ENCODE measurements at places on chromosomes 13 and 19.

DNA sequence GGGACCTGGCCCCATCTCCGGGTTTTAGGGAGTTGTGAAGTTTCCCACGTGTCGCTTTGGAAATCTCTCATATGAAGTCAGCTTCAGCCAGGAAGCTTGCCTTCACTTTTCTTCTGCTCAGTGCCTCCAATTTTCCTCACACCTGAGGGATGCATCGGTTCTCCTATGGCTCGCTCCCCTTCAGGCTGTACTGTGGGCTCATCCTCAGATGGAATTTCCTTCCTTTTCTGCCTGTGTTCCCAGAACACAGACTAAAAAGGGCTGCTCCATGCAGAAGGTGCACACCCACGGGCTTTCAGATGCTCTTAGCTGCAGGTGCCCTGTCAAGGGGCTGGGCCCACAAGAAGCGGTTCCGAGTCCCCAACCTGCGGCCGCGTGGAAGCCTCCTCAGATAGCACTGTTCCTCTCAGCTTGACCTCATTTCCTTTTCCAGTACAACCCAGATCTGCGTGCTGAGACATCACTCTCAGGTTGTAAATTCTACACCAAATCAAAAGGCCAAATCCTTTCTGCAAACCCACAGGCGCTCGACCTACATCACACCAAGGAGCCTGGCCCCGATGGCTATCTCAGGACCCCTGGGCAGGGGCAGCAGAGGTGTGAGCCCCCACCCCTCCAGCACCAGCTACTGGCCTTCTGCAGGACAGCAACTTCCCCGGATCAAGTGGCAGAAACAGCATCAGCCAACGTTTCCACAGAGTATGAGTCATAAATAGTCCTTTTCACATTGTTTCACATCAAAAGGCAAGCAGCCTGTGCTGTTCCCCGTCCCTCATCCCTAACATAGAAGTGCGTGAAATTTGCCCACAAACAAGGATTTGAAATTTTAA, 275.9 kb downstream of the ZNF536 start:
- no peak for DNase-seq

- DNase-seq: no peak
Measured at GRCh38 chr13:113883314-113883811, 19.5 kb upstream of the GAS6 start.

- DNase-seq: no peak
Measured at GRCh38 chr13:40897053-40897452, 107.6 kb downstream of the SLC25A15 start.

DNA sequence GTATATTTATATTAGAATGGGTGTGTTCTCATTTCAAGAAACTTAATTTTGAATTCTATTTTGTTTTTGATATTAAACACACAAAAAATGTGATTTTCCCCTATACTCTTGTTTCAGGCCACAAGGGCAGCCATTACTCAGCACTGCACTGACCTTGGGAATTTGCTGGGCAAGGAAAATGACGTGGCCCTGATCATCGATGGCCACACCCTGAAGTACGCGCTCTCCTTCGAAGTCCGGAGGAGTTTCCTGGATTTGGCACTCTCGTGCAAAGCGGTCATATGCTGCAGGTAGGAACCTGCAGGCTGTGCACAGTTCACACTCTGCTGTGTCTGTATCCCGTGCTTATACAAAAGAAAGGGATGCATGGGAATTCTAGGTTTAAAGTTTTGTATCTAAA, 327.3 kb downstream of the ATP8A2 start:
- DNase-seq: no peak

- no peak for DNase-seq
Measured at GRCh38 chr13:80654638-80655249, 313.8 kb upstream of the SPRY2 start.

- DNase-seq: no peak
Measured at GRCh38 chr19:38394488-38394887, 6.0 kb downstream of the SPRED3 start.

DNA sequence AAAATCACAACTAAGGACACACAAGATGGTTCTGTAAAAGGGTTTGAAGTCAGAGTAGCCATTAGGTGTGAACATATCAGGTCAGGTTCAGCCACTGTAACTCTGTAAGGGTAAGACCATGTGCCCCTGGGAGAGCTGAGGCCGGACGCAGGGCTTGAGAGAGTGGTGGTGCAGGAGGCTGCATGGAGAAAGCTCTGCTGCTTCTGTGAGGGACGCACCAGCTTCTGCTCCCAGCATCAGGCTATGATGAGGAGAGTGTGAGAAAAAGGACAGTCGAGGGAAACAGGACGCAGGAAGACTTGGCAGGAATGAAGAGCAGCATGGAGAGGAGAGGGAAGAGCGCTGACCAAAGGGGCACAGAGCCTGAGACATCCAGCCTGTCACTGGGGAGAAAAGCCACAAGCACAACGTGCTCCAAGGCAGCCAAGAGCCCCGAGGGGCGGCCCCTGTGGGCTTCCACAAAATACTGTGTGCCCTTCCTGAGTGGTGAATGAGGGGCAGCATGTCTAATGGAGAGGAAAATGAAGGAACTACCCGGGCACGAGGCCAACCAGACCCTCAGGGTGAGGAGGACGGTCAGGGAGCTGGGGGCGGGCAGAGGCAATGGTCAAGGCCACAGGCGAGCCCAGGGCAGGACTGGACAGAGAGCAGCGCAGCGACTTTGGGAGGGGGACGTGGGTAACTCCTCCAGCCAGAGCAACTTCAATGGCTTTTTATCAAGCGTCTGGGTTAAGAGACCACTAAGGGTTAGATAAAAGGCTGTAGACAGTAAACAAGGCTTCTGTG, 107.7 kb downstream of the COL4A1 start:
- no peak for DNase-seq

DNA sequence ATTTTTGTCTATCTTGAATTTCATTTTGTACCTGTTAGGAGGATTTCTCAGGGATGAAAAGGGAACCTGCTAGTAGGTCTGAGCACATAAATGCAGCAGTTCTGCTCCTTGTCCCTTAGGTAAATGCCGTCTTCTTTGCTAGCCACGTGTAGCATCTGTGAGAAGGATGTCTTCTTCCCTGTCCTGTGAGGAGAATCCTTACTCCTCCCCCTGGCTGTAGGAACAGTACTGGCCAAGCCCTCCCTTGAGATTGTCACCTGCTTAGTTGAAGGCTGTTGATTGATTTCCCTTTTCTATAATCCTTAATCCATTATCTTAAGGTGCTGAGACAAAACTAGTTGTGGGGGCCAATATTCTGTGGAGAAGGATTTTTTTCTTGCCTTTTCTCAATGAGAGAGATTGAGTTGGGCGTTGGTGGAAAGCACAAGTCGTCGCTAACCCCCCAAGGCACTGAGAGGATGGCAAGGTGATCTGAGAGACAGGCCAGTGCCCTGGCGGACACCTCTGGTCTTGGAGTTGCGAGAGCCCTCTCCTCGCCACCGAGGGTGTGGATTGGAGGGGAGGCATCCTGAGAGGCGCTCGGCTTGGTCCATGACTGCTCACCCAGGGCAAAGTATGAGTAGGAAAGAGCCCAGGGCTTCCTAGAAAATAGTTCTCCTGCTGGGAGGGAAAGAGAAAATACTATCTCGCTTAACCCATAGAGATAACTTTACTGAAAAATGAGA, 216.7 kb downstream of the ATP8A2 start:
- no peak for DNase-seq

DNA sequence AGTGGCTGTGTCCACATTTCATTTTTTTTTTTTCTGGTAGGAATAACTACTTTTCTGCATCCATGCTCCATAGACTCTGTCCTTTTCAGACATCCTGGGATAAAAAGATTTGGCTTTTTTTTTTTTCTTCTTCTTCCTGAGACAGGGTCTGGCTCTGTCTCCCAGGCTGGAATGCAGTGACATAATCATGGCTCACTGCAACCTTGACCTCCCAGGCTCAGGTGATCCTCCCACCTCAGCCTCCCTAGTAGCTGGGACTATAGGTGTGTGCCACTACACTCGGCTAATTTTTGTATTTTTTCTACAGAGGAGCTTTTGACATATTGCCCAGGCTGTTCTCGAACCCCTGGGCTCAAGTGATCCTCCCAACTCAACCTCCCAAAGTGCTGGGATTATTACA, 4.1 kb upstream of the ICAM3 start:
- DNase-seq: no peak

- no peak for DNase-seq
Measured at GRCh38 chr19:5679289-5680083, 830 bp downstream of the MICOS13 start.

- DNase-seq: no peak
Measured at GRCh38 chr19:10289836-10290356, at the start of gene ICAM5. TSS of gene ICAM5 (plus strand) at chr19:10289952. CDS start at chr19:10290044, 92 bp downstream.

GRCh38 chr19:49362929-49363267, 682 bp upstream of the TEAD2 start:
- DNase-seq: no peak

- DNase-seq: no peak
Measured at GRCh38 chr13:30204564-30204963, 102.8 kb downstream of the KATNAL1 start.

- DNase-seq: no peak
Measured at GRCh38 chr13:112772539-112772909, 82.7 kb downstream of the ATP11A start.

DNA sequence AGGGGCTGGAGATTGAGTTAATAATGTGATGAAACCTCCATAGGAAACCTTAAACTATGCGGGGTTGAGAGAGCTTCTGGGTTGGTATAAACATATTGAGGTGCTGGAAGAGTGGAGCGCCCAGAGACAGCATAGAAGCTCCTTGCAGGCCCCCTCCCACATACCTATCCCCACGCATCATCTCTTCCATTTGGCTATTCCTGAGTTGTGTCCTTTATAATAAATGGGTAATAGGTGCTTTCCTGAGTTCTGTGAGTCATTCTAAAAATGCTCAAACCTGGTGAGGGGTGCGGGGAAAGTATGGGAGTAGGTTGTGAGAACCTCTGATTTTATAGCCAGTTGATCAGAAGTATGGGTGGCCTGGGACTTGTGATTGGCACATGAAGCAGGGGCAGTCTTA, 14.6 kb downstream of the CCDC122 start:
- DNase-seq: no peak

- no peak for DNase-seq
Measured at GRCh38 chr13:25069911-25070310, 26.0 kb upstream of the PABPC3 start.

DNA sequence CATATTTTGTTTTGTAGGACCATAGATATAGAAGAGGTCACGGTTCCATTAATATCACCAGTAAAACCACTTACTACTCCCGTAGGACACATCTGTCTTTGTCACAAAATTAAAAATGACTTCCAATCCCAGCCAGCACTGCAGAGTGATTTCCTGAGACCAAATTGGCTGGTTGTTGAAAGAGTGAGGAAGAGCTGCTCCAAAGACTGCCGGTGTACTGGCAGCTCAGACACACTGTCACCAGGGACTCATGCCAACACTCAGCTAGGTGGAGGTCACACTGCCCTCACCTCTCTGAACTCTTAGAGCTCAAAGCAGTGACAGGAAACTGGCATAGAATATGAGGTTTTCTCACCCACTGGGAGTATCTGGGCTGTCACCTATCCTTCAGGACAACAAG, 52.1 kb downstream of the FLT1 start:
- no peak for DNase-seq

DNA sequence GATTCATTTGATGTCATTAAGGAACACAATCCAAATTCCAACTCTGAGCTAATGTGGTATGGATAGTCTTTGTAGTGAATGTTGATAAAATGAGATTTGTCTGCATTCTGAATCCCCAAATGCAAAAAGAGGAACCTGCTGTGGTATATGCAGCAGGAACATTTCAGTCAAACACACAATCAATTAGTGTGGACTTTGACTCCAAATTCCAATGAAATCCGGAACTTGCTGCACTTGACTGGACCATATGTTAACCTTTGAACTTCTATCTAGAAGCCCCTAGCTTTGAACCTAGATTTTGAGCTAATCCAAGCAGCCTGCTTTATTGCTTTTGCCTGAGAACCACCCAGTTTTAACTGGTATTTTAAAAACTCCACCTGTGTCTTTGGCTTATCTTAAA, 341.3 kb downstream of the SPRY2 start:
- no peak for DNase-seq

DNA sequence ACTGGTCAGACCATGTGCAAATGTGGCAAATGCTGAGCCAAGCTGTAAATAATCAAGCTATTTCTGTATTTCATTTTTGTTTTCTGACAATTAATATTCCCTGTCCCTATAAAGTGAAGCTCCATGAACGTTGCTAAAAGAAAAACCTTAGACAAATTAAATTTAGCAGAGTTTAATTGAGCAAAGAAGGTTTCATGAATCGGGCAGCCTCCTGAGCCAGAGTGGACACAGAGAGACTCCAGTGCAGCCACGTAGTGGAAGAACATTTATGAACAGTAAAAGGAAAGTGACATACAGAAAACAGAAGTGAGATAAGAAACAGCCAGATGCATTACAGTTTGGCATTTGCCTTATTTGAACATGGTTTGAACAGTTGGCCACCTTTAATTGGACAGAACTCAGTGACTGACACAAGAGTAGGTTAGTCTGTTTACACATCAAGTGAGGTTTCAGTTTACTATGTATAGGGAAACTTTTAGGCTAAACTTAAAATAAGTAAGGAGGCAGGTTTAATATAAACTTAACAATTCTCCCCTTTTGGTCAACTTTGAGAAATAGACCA, 69.7 kb downstream of the UFM1 start:
- DNase-seq: no peak

GRCh38 chr19:12783849-12784393, 7.4 kb upstream of the JUNB start:
- no peak for DNase-seq

DNA sequence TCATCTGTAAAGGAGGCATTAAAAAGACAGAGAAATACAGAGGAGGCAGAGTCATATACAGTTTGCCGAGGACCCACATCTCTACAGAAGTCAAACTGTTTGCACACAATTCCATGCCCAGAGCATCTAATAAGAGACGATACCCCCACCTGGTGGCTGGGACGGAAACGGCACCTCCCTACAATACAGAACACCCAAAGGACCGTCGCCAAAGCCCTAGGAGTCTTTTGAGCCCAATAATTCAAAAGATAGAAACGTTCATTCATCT, 703 bp upstream of the PLEKHG2 start:
- DNase-seq: peak; percentile 89

DNA sequence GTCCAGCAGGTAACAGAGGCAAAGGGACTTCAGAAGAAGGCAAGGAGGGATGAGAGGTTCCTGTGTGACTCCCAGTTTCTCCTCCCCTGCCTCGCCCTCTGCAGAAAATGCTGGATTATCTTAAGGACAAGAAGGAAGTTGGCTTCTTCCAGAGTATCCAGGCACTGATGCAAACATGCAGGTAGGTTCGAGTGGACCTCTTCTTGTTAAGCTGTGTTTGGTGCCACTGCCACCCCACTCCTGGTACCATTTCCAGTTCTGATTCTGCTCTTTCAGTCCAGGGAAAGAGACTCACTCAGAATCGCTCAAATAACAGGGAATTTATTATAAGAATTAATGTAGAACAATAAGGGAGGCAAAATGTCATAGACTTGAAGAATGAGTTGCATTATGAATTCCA, 82.5 kb downstream of the MAP4K1 start:
- DNase-seq: no peak

DNA sequence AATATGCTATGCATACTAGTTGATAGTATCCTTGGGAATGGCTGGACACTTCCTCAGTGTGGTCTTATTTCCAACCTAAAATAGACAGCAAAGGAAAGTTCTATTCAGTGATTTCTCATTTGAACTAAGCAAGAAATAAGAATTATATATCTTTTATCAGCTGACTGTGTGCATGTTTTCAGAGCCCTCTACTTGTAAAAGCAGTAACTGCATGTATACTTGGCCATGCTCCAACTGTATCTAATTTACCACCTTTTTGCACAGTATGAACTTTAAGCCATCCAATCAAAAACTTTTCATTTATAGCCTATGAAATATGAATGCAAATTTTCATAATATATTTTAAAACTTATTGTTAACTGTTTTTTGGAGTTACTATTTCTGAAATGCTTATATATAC, 136.4 kb upstream of the PCDH9 start:
- DNase-seq: no peak

Measured in memory B cell (primary cell).